ENCODE measurements at places on chromosomes 16 and 17.

DNA sequence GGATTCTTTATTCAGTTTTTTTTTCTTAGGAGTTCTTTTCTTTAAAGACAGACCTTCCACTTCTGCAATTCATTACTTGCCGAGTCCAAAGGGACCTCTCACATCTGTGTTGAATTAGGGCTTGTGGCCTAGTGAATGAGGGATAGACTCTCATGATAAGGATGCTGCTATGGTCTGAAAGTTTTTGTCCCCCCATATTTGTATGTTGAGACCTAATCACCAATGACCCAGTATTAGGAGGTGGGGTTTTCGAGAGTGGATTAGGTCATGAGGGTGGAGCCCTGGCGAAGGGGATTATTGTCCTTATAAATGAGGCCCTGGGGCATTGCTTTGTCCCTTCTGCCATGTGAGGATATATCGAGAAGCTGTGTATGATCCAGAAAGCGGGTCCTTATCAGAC lies 9.5 kb downstream of the KRT12 start:
- no peak for DNase-seq

DNA sequence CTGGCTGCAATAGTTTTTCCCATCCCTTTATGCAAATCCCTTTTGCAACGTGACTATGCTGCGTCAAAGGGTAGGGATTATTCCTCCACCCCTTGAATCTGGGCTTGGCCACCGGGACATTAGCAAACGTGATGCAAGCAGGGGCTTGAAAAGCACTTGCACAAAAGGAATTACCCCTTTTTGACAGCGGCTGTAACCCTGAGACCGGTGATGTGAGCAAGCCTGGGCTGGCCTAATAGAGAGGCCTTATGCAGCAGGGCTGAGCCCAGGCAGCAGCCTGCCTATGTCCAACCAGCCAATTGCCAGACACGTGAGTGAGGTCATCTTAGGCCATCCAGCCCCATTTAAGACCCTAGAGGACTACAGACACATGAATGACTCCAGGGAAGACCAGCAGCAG lies 30.4 kb upstream of the PAFAH1B1 start:
- DNase-seq: no peak

GRCh38 chr17:50062293-50063243 lies 6.7 kb downstream of the ITGA3 start:
- no peak for DNase-seq

DNA sequence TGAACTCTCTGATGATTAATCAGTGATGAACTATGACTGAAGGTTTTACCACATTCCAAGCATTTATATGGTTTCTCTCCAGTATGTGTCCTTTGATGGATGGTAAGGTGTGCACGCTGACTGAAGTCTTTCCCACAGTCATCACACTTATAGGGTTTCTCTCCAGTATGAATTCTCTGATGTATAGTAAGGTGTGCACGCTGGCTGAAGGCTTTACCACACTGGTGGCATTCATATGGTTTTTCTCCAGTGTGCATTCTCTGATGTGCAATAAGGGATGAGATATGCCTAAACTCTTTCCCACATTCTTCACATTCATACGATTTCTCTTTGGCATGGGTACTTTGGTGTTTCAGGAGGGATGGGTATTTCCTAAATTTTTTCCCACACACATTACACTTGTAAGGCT lies 16.4 kb downstream of the ZNF287 start:
- DNase-seq: no peak

GRCh38 chr17:33896263-33896662 lies 358.8 kb upstream of the CCL2 start:
- no peak for DNase-seq

DNA sequence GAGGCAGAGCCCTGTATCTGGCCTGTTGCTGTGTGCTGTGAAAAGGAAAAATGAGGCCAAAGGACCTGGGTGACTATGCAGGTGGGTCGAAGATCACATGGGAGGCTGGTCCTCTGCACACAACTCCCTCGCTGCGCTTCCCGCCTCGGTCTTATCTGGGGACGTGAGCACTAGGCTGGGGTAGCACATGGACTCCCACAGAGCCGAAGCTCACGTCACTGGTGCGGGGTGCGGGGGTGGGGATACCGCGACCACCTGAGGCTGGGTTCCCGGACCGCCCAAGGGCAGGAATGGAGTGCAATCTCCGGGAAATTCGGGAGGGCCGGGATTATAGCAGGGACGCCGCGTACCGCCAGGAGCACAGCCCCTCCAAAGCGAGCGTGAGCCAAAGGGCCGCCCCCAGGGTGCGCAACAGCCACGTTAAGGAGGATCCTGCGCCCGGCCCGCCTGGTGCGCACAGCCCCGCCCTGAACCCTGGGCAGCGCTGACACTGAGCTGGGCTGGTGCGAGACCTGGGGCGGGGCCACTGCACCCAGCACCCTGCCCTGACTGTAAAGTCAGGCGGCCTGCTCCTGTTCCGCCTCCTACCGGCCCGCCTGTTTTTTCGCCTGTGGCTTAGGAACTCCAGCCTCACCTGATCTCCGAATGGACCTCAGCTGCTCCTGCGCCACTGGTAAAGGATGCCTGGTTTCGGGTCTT lies 4.8 kb downstream of the MT1A start:
- peak; percentile 36 for DNase-seq

GRCh38 chr16:85027958-85028684 lies 526 bp downstream of the KIAA0513 start:
- DNase-seq: no peak

DNA sequence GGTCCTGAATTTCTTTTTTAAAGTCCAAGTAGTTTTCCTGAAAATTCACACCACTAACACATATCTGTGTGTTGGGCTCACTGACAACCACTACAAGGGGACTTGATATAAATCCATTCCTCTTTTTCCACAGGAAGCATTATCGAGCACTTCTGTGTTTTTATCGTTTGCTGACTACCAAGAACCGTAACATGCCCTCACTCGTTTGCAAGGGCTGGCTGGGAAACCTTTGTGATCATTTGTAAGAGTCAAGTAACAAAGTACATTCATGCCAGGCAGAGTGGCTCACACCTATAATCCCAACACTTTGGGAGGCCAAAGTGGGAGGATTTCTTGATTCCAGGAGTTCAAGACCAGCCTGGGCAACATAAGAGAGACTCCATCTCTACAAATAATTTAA lies 62.1 kb downstream of the ZZEF1 start:
- DNase-seq: no peak

GRCh38 chr17:3944485-3945388 lies 19.5 kb downstream of the ATP2A3 start:
- DNase-seq: peak; percentile 9

GRCh38 chr17:76265624-76266243 lies 586 bp downstream of the UBALD2 start:
- DNase-seq: peak; percentile 48

- DNase-seq: no peak
Measured at GRCh38 chr16:72910381-72910780, 137.5 kb downstream of the ZFHX3 start.

- DNase-seq: no peak
Measured at GRCh38 chr17:77865112-77865611, 93.3 kb upstream of the TNRC6C start.

- no peak for DNase-seq
Measured at GRCh38 chr17:5971969-5972368, 98.2 kb upstream of the WSCD1 start.

GRCh38 chr16:84600343-84601229 lies 17.3 kb downstream of the COTL1 start:
- no peak for DNase-seq

DNA sequence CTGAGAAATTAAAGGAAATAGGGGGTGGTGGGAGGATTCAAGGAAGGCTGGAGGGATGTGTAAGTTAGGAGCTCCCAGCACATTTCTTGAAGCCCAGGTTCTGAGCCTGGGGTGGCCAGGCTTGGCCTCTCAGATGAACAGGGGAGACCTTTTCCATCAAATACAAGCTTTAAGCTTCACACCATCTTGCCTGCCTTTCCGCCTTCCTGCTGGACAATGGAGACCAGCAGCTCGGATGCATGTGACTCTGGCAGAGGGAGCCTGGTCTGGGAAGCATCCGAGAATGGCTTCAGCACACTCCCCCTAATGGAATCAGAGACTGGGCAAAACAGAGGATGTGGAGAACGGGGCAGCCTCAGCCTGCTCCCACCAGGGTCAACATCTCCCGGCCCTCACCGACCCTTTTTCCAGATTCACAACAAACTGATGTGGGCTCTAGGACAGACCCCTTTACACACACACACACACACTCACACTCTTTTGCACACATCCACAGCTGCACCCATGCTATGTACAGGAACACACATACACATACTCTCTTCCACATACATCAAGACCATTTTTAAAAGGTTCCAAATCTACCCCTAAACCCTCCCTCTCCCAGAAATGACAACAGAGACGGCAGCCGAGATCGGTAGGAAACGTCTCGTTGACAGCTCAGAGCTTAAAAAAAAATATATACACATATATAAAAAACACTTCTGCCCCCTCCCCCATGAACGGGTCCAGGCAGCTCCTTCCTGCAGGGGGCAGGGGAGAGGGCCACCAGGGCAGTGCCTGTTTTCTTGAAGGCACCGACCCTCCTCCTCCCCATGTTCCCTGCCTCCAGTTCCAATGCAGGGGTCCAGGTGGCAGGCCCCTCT lies 6.5 kb upstream of the ATXN7L3 start:
- DNase-seq: no peak

All from hematopoietic multipotent progenitor cell treated with erythropoietin and hydrocortisone succinate and interleukin-3 and kit ligand, for 15 days (in vitro differentiated cells).